ENCODE measurements at places on chromosomes 4 and X.
A peak's percentile ranks its signal among the peaks of the same experiment; 100 is the strongest.

- no peak for DNase-seq
These were observed 104.4 kb downstream of the ADRA2C start for GRCh38 chr4:3870567-3870962.

GRCh38 chrX:19349264-19349663 is 5.5 kb downstream of the PDHA1 start:
- no peak for DNase-seq

GRCh38 chr4:70712150-70712549 is 9.6 kb upstream of the RUFY3 start:
- no peak for DNase-seq

- DNase-seq: no peak
These were observed 216.6 kb downstream of the KDR start for GRCh38 chr4:54908763-54909162.

DNA sequence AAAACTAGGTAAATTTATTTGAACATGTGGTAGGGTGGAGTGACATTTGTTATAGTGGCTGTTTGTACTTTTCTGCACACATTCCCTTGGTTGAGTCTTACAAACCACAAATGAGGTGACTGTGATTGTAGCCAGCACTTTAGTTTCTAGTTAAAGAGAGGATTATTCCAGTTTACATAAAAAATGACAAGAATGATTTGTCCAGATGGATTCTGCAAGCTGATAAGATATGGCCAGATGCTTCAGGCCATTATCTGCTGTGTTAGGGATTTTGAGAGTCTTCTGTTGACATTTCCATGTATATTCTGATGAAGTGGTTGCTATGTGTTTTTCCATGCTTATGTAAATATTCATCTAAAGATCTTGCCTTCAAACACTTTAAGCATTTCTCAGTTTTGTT is 31.0 kb upstream of the PDE5A start:
- DNase-seq: peak; percentile 47

DNA sequence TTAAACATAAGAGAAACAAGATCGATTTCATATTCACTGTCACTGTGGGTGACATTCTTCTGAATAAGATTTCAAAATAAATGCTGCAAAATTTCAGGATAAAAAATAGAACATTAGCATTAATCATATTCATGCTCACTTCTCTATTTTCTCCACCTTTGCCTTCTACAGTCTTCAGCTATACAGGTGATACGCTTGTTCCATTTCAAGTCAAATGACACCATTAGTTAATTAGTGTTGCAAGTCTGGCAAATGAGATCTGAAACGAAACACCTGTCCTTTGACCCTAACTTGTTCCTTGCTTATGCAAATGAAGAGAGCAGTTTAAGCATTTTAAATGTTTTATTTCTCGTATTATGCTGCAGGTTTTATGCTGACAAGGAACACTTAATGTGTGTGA is 667.5 kb upstream of the MAGEB2 start:
- no peak for DNase-seq

- peak; percentile 3 for DNase-seq
These were observed 29.8 kb downstream of the ACOX3 start for GRCh38 chr4:8410641-8411271.

- peak; percentile 16 for DNase-seq
These were observed 680.1 kb upstream of the GRIA3 start for GRCh38 chrX:122504026-122504425.

- DNase-seq: no peak
These were observed 247.3 kb downstream of the SPATA18 start for GRCh38 chr4:52298444-52298843.

DNA sequence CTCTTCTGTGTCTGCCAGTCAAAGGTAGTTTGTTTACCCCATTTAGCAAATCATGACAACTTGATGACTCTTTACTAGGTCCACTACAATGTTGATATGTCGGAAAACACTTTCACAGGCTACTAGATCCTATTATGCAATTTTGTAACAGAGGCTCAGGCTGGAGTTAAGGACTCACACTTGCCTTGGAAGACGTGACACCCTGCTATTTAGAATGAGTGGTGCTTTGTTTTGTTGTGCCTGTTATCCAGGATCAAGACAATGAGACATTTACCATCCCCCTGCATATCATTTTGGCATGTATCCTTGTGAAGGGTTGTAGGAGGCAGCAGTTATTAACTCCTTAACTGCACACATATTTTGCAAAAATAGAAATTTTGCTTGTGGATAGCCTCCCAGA is 263.7 kb downstream of the IL1RAPL1 start:
- no peak for DNase-seq

- no peak for DNase-seq
These were observed 62.9 kb upstream of the SLC34A2 start for GRCh38 chr4:25592736-25593135.
